ENCODE measurements at places on chromosomes 3 and 15.
A peak's percentile ranks its signal among the peaks of the same experiment; 100 is the strongest.

- no peak for DNase-seq
Observed at GRCh38 chr15:66765478-66766281, 63.6 kb downstream of the SMAD6 start.

DNA sequence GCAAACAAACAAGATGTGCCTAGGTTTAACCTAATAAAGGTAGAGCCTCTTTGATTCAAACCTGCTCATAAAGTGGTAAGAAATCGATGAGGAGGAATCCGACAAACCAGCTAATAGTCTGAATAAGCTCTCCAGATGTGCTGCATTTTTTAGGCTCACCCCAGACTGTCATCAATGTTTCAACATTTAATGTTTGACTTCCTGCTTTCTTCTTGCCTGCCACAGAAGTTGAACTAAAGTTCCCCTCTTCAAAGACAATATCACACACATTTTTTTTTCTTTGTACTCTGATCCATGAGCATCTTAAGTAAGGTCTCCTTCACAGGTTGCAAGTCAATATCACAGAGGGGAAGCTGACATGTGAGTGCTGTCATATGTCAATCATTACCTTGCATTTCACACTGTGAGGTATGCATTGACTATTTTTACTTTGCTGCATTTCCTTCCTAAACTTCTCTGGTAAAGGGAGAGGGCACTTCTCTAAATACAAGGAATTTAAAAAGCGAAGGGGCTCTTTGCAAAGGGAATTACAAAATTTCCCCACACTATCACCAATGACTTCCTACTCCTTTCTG is 172.3 kb upstream of the MCTP2 start:
- no peak for DNase-seq

DNA sequence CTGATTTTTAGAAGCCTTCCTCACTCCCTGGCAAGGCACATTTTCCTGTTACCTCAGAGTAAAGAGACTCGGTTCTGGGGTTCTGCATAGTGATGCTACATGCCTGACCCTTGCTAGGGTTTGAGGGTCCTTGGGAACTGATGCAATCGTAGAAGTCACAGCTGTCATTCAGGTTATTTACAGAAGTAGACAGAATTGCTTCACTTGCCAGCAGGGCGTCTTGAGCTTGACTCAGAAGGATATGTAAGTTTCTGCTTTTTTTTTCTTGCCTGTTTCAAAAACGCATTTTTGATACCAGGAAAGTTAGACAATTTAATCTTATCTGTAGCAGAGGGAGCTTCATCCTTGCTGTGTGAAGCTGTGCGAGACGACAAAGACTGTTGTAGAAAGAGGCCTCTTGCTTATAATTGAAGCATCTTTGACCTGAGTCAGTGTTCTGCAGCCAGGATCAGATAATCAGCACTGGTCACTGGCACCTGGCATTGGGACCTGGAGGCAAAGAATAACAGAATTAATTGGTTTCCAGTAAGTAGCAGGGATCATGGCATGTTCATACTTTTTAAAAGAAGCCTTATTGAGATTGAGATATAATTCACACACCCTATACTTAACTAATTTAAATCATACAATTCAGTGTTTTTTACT is 24.8 kb downstream of the CACNA1D start:
- no peak for DNase-seq

DNA sequence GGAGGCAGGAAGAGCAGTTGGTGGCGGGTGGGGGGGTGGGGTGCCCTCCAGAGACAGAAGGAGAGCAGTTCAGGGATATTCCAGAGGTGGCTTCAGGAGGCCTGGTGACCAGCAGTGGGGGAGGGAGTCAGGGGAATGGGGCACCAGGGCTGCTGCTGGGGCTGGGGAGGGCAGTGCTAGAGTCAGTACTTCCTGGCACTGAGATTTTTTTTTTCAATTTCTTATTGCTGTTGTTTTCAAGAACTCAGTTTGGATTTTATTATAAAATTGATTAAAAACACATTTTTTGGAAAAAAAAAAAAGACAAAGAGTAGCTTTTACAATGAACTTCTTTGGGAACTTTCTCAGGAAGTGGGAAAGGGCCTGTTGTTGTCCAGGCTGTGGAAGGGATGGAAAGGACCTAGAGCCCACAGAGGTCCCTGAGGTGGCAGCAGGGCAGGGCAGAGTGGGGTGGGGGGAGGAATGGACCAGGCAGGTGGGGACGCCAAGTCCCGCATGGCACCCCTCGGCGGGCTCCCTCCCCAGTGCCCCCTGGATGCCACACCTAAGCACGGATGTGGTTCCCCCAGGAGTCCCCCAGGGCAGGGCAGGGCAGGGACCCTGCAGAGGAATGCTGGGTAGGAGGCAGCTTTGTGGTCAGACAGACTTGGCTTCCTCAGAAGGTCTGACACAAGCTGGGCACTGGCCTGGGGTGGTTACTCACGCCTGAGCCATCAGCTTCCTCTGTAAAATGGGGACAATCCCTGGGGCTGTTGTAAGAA is 8.5 kb upstream of the ANPEP start:
- DNase-seq = no peak

GRCh38 chr3:155702745-155703591 is 41.9 kb downstream of the PLCH1 start:
- DNase-seq = no peak

GRCh38 chr3:161619351-161619750 is 122.7 kb downstream of the OTOL1 start:
- no peak for DNase-seq

DNA sequence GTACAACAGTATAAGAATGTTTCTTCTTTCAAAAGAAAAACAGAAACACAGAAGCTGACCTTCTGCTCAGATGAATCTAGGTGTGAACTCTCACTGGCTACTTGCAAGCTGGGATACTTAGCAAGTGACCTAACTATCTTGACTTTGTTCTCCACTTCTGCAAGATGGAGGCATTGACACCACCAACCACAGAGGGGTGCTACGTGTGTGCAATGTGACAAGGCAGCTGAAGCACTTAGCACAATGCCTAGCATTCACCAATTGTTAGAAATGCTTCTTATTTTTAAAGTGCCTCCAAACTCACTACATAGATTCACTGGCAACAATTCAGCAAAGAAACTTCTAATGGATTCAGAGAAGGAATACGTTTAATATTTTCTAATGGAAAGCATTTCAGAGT is 331.4 kb upstream of the WNT5A start:
- no peak for DNase-seq

- no peak for DNase-seq
Observed at GRCh38 chr3:106837616-106838015, 539.6 kb upstream of the CCDC54 start.

DNA sequence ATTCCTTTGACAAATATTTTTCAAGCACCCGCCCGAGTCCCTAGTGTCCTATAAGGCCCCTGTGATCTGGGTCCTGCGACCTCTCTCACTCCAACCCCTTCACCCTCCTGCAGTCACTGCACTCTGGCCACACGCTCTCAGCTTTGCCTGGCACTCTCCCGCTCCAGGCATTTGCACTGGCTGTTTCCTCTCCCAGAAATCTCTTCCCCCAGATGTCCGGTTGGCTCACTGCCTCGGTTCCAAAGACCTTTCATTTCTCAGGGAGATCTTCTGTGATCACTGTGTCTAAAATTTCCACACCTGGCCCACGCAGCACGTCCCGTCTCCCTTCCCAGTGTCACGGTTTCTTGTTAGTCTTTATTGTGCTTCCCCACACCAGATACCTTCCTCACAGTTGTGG is 97.4 kb downstream of the WNT7A start:
- no peak for DNase-seq

DNA sequence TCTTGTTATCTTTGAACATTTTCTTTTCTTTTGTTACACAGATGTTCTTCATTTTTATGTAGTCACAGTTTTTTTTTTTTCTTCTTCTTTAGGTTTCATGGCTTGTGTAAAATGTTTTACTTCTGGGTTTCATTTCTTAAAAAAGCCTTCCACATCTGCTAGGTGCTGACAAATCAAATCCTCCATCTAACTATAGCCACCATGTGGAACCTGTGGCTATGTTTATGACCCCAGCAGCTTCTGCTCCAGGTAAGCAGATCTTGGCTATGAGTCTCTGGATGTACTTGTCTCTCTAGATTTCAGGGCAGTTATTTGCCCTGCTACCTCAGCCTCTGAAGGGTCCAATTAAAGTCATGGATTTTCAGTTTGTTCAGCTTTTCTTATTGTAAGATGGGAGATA is 44.5 kb downstream of the OXSM start:
- DNase-seq = no peak

DNA sequence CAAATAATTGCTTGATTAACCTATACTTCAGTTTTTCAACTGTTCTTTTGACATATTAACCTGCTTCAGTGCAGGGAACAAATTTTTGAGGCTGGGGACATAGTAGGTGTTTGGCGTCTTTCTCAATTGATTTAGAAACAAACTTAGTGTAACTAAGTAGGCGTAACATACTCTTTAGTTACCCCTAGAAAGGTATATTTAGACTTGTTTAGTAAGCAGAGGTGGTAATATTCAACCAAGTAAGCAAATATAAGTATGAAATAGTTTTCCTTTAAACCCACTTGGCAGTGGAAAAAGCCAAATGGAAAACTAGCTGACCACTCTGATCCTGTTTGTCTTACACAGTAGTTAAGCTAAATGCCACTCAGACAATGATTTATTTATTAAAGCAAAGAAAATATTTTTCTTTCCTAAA is 113.2 kb downstream of the MBNL1 start:
- DNase-seq = no peak

GRCh38 chr3:141067206-141067974 is 16.2 kb downstream of the SPSB4 start:
- DNase-seq = no peak

GRCh38 chr3:54917862-54918261 is 10.0 kb downstream of the LRTM1 start:
- DNase-seq = no peak

DNA sequence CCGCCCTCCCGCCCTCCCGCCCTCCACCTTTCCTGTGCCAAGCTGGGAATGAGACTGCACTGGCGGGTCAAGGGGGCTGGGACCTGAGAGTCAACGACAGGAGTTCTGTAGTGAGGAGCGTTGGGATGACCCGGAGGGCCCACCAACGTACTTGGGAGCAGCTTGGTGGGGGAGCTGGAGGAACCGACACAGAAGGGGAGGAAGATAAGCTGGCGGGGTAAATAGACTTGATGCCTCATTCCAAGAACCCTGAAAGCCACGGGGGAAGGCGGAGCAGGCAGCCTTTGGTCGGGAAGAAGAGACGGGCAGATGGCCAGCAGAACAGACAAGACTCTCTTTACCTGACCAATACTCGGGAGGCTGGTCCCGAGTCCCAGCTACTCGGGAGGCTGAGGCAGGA is 277 bp downstream of the FMN1 start:
- DNase-seq = no peak

- peak; percentile 21 for DNase-seq
Observed at GRCh38 chr3:53844262-53845102, 1.7 kb downstream of the CHDH start.

GRCh38 chr3:162224746-162225145 is 728.1 kb downstream of the OTOL1 start:
- DNase-seq = no peak

- DNase-seq = no peak
Observed at GRCh38 chr3:151120409-151120808, 34.9 kb downstream of the MED12L start.

- DNase-seq = no peak
Observed at GRCh38 chr3:121665488-121665887, 4.8 kb upstream of the HCLS1 start.

GRCh38 chr3:32872487-32873382 is 54.9 kb downstream of the TRIM71 start:
- DNase-seq = no peak

DNA sequence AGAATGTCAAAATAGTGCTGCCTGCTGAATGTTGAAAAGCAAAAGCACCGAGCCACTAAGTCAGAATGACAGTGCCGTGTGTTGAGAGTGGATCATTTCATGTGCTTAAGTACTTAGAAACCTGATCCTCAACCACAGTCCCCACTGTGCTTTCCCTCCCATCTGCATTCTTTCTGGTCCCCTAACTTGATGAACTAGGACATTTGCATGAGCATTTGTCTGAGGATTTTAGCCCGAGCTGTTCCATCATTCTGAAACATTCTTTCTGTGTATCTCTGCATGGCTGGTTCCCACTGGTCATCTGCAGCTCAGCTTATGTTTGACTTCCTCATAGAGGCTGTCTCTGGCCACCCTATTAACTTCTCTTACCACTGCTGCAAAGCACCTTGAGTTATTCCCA is 42.0 kb downstream of the SST start:
- no peak for DNase-seq

DNA sequence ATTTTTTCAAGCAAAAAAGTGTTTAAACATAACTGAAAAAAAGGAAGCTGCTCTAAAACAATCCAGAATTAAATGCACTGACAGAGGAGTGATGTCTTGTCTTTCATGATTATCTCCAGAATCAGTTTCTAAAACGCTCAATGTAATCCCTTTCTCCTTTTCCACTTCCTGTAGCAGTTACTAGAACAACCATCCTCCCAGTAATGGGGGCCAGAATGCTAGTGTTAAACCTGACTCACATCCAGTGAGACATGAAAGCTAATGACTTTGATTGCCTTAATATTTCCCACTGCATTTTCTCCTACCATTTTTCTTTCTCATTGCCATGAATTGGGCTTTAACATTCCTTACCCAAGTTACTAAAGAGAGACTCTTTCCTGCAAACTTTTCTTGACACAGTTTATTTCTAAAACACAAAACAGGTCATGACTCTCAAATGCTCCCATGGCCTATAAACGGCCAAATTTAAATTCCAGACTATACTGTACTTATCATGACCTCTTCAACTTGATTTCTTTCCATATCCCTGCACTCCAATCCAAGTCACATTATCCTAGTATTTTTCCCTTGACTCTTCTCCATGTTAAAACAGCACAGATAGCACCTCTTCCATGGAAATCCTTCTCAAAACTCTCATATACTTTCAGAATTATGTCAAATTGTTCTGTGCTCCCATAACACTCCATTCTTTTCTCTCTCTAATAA is 341.4 kb downstream of the NAALADL2 start:
- DNase-seq = no peak

DNA sequence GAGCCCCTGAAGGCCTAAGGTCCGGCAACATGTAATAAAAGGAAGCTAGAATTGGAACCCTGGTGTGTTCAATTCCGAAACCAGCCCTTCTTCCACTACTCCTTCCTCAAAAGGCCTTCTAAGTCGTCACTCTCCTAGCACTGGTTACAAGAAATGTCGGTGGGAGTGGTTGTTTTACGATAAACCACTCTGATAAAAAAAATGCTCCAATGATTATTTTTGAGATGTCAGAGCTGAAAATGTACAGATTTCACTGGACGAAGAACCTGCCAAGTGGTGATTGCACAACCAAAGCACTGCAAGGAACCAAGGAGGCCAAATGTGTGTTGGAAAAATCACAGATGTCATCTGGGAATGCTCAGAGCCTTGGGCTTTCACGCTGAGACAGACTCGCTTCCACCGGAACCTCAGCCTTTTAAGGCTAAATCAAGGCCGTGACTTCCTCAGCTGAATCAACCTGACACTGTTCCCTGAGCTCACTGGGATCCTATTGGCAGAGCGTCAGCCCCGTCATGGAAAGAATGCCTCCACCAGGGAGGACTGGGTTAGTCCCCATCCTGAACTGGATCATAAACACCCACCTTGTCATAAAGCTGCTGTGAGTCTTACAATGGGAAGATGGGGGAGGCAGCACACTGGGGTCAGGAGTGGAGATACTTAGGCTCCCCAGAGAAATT is 108.1 kb upstream of the THBS1 start:
- DNase-seq = no peak

Measured in anterior cingulate cortex (tissue), 58 donors.